Stimulated activated CD4-positive, alpha-beta T cell treated with anti-CD3 and anti-CD28 coated beads, Interleukin-15, amount 100 ng/mL, for 24 hours (primary cell): ENCODE measurements at places on chromosomes 6 and 20.

DNA sequence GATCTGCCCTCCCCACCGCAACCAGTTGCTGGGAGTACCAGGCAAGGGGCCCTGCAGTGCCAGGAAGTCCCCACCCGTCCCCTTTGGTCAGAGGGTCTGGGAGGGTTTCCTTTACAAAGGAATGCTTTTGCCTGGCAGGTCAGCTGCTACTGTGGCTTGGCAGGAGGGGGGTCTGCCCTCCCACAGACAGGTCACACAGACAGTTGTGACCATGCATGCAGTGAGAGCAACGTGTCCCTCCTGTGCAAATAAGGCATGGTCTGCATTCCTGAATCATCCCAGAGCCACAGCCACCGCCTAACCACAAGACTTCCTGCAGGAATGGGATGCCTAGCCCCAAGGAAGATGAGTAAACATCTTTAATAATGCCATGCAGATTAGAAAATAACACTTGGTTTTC lies 439 bp upstream of the F13A1 start:
- DNase-seq = no peak

DNA sequence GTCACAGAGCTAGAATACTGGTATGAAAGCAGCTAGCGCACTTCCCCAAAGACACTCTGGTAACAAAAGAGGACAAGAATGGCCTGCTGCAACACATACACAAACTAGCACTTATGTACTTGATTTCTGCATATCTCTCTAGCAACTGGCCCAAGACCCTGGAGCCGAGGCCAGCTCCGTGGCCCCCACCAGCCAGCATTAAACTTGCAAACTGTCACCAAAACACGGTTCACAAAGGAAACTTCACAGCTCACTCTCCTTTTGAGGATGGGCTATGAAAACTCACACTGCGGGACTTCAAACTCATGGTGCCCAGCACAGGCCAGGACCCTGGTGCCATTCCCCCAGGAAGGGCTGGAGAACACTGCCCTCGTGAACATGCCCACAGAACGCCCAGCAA lies 115.9 kb upstream of the RPS6KA2 start:
- DNase-seq = no peak

GRCh38 chr6:158571826-158572652 lies 12.1 kb downstream of the TMEM181 start:
- no peak for DNase-seq

GRCh38 chr20:46031014-46031569 lies 2.1 kb downstream of the SLC12A5 start:
- no peak for DNase-seq

DNA sequence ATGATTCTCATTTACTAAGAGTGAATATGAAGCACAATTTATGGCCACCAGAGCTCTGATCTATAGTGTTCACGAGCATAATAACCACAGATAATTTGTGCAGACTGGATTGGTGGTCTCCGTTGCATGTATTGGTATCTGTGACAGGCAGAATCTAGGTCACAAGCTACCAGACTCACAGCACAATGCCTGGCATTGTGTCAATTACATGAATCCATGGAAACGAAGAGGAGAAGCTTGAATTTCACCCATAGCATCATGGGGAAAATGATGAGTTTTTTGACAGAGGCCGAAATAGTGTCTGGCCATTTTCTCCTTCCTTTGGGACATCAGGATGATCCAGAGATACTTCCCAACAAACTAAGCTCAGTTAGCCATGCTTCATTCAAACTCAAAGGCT lies 52.3 kb upstream of the TMEM170B start:
- DNase-seq = no peak

DNA sequence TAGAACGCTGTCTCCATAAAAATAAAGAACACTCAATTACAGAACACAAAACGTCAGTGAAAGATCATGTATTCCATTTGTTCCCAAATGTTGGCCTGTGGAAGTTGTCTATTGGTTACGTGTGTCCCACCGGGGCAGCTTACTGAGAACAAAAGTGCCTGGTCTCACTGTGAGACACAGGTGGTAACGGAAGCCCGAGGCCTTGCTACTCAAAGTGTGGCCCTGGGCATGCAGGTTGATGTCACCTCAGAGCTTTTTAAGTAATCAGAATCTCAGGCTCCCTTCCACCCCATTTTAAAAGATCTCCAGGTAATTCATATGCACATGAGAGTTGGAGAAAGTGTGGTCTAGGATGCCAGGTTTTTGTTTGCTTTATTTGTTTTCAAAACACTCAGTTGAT lies 422.5 kb upstream of the OPRM1 start:
- no peak for DNase-seq

DNA sequence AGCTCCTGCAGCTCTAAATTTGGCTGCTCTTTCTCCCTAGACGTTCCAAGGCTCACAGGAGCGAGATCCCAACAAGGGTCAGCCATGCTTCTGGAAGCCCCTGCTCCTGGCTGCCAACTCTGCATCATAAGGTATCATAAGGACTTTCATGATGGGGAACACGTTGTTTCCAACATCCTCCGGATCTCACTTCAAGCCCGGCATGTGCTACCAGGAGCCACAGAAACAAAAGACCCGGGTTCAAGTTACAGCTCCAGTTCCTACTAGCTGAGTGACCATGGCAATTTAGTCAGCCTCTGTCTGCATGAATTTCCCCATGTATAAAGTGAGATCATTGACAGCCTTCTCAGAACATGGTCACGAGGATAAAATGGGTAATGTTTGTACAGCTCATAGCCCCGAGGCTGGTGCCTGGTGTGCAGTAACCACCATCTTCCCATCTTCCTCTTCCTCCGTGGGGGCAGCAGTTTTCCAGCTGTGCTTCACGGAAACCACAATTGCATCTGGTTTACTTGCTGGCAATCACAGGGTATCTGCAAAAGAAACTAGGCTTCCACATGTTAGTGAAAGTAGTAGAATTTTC lies 209.0 kb upstream of the ECI2 start:
- DNase-seq = no peak

DNA sequence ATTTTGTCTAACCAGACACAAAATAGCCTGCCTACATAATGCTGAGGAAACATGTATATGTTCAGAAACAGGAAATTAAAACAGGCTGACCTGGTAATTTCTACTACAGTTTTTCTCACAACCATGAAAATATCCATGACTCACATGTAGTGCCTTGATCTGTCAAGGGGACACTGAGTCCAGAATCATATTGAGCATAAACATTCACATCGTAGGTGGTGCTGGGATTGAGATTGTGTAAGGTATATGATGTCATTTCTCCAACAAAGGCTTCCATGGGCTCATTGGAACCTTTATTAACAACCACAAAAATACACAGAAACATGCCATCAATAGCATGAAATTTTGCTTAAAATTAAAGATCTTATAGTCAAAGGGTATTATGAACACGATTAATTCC lies 80.9 kb downstream of the COL12A1 start:
- DNase-seq = no peak

DNA sequence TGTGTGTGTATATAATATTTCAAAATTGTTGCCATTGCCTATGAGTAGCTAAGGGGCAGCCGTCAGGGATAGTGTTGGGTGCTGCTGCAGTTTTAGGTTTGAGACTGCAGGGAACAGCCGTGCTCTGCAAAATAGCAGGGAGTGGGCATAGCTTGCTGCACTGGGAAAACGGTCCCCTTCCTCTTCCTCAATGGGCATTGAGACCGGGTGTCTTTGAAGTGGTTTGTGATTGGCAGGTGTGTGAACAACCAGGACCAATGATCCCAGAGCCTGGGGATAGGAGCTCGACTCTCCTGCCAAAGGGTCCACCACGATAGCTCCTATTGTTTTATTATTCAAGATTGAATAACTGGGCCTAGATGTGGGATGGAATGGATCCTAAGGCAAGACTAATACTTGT lies 5.1 kb upstream of the EBF4 start:
- no peak for DNase-seq

- DNase-seq = no peak
Measured at GRCh38 chr20:46631874-46632446, 19.3 kb downstream of the SLC13A3 start.

GRCh38 chr6:46048646-46049297 lies 33.1 kb upstream of the CLIC5 start:
- DNase-seq = no peak

GRCh38 chr6:34888874-34889555 lies at the start of gene ANKS1A:
Gene ANKS1A (plus strand): TSS chr6:34889255. CDS start chr6:34889403, 148 bp downstream.
- peak; percentile 92 for DNase-seq

- no peak for DNase-seq
Measured at GRCh38 chr20:51489611-51490010, 52.9 kb downstream of the NFATC2 start.

- peak; percentile 12 for DNase-seq
Measured at GRCh38 chr6:108627692-108628550, 67.2 kb downstream of the FOXO3 start.

DNA sequence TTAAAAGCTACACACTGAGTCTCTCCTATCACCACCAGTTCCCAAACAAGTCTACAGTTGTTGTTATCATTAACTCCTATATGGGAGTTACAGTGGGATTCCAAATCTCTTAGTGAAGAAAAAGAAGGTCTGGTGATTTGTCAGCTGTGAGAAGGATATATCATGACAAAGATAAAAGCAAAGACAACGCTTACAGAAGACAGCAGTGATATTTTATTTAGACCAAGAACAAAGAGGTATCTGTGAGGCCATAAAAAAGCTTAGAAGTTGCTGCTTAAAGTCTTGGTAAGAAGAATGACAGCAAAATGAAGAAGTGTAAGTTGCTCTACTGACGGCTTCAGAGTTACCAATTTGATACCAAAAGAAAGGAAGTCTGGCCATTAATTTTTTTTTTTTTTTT lies 47.2 kb downstream of the CHD6 start:
- no peak for DNase-seq

GRCh38 chr20:53020834-53021233 lies 48.7 kb downstream of the TSHZ2 start:
- no peak for DNase-seq

GRCh38 chr6:126063512-126064146 lies 77.3 kb downstream of the TRMT11 start:
- DNase-seq = no peak

GRCh38 chr20:1440024-1440423 lies 26.6 kb downstream of the NSFL1C start:
- DNase-seq = peak; percentile 16

DNA sequence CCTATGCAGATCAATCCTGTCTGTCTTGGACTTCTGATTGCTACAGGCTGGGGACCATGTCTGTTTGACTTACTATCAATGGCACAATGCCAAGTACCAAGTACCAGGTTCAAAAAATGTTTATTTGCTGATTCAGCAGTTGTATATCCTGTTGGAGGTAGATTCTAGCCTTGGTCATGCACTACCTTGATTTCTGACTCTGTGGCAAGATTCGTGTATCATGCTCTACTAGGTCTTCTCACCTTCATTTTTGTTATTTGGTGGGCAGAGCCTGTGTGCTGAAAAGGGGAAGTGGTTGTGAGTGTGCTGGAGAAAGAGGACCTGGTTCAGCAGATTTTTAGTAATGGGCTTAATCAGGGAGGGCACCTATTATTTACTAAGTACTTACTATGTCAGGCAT lies 192.4 kb upstream of the MYLIP start:
- DNase-seq = no peak

GRCh38 chr6:29561606-29562181 lies 2.2 kb upstream of the UBD start:
- no peak for DNase-seq

DNA sequence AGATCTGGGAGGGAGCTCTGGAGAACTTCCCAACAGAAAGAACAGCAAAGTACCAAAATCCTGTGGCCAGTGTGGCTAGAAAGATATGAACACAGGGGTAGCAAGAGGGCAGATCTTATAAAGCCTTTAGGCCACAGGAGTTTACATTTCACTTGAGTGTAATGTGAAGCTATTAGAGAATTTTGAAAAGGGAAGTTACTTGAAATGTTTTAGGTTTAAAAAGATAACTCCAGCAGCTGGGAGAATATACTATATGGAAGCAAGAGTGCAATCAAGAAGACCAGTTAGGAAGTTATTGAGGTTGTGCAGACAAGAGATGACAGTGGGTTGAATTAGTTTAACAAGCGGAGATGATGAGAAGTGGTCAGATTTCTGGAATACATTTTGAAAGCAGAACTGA lies 7.9 kb downstream of the SUPT3H start:
- no peak for DNase-seq

DNA sequence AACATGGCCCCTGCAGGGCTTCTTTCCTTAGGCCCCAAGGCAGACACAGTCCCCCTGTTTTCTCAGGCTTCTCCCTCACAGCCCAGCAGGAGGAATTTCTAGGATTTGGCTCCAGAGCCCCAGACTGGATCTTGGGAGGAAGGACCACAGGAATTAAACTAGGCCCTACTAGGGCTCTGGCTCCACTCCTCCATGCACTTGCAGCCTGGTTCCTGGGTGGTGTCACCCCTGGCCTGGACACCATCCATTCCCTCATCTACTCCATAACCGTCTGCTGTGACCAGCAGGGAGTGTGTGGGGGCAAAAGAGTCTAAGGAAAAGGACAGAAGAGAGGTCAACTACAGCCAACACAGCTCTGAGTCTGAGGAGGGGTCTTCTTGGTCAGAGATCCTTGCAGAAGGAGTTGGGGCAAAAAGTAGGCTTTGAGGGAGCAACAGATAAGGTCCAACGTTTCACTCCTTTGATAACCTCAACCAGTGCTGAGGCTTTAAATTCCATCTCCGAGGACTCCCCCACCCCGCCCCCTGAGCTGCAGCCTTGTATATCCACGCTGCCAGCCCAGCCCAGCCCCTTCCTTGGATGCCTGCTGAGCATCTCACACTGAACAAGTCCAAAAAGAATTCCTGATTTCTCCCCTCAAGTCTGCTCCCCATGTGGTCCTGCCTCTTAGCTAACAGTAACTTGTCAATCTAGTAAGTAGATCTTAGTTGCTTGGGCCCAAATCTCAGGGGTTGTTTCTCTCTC lies 27.9 kb upstream of the SPDEF start:
- no peak for DNase-seq

DNA sequence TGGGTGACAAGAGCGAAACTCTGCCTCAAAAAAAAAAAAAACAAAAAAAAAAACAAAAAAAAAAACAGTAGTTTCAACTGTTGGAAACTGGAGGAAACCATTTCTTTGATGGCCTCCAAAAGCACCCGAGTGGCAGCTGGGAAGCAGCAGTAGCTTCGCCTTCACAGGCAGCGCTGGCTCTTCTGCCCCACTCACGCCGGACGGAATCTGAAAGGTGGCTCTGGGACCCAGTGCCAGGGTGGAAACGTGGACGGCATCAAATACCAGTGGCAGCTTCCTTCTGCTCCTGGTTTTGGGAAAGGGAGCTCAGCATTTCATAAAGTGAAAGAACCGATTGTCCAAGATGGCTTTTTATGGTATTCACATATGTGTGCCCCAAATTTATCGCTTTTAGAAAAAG lies 159.4 kb downstream of the SMOC2 start:
- DNase-seq = no peak

GRCh38 chr6:7630792-7631191 lies 40.8 kb downstream of the SNRNP48 start:
- DNase-seq = no peak
